ENCODE measurements at places on chromosomes 1 and 21.

- no peak for DNase-seq
Observed at GRCh38 chr1:167197692-167198091, 23.0 kb upstream of the POU2F1 start.

DNA sequence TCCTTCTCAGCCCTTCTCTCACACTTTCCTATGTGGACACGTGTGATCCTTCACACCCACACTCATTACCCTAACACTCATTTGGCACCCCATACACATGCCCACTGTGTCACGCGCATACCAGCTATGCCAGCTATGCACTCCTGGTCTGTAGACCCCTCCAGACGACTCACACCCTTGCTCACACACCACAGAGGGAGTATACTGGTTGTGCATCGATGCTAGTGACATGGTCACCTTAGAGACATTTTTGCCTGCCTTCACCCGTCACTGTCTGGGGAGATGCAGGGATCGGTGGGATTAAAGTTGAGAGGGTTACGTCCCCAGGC lies 8.3 kb upstream of the PPM1J start:
- DNase-seq, result no peak

GRCh38 chr1:70807088-70807664 lies 240.4 kb downstream of the PTGER3 start:
- no peak for DNase-seq

GRCh38 chr21:43847301-43847700 lies 17.7 kb upstream of the AGPAT3 start:
- DNase-seq, result no peak

DNA sequence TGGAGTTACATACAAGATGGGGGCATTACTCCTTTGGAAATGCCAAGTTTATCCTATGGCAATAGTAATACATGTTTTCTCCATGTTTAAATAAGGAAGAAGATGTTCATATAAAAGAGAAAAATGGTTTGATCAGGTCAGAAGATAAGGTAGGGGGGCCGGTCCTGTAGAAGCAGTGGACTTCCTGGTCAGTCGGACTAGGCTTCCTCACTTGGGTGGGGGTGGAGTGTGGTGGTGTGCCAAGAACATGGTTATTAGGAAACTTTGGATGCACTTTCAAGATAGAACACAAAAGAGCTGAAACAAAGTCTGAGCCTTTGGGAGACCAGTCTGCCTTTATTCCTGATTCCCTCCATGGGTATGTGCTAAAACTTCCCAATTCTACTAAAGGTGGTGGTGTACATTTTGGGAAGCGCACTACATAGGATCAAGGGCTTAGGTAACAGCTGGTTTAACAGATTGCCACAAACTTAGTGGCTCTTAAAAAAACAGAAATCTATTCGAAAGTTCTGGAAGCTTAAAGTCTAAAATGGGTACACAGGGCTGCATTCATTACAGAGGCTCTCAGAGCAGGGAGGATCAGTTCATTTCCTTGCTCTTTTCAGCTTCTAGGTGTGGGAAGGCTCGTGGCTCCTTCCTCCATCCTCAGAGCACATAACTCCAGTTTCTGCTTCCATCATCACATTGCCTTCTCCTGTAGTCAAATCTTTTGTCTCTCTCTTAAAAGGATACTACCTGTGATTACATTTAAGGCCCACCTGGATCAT lies 64.6 kb downstream of the KDM1A start:
- DNase-seq, result no peak

- DNase-seq, result no peak
Observed at GRCh38 chr1:67937010-67937409, 103.7 kb upstream of the GNG12 start.

GRCh38 chr1:93506126-93506525 lies 58.2 kb downstream of the FNBP1L start:
- no peak for DNase-seq

- no peak for DNase-seq
Observed at GRCh38 chr1:37485902-37486679, 11.7 kb downstream of the ZC3H12A start.

DNA sequence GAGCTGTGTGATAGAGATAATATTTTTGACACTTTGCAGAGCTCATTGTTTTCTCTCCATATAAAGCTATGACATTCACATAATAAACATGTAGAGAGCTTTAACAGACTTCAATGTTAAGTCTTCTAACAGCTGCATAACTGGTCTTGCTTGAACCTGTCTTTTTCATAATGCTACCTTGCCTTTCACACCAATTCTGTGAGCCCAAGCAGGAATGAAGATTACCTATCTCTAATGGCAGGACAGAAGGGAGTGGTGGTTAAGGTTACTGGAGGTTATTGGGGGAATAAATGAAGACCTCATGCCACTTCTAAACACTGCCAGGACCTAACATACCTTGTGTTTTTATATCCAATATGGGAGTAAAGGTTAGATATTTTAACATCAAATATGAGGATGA lies 2.3 kb upstream of the CD55 start:
- no peak for DNase-seq

DNA sequence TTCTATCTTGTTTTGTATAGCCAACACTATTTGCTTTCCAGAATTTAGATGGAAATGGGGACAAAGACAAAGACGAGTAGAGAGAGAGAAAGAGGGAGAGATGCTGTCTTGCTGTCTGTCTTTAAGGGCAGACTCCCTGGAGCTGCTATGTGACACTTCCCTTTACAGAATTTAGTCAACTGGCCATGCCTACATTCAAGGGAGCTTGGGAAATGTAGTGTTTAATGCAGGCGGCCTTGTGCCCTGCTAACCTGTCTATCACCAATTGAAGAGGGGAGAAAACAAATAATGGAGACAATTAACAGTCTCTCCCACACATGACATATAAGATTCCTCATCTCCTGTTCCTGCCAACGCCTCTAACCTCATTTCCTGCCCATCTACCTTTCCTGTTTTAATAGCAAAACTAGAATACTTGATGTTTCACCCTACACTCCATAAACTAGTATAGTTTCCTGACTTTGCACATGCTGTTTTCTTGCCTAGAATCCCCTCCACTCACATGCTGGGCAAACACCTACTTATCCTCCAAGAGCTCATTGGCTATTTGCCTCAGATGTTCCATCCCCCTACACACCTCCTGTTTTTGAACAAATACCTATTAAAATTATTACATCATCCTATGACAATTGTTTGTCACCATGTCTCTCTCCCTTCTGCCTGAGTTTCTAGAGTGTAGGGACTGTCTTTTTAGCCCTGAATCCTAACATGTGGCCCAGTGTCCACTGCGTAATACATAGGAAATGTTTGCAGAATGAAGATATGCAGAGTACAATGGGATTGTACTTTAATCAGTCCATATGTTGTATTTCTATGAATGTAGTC lies 117.2 kb downstream of the SLC25A24 start:
- no peak for DNase-seq

DNA sequence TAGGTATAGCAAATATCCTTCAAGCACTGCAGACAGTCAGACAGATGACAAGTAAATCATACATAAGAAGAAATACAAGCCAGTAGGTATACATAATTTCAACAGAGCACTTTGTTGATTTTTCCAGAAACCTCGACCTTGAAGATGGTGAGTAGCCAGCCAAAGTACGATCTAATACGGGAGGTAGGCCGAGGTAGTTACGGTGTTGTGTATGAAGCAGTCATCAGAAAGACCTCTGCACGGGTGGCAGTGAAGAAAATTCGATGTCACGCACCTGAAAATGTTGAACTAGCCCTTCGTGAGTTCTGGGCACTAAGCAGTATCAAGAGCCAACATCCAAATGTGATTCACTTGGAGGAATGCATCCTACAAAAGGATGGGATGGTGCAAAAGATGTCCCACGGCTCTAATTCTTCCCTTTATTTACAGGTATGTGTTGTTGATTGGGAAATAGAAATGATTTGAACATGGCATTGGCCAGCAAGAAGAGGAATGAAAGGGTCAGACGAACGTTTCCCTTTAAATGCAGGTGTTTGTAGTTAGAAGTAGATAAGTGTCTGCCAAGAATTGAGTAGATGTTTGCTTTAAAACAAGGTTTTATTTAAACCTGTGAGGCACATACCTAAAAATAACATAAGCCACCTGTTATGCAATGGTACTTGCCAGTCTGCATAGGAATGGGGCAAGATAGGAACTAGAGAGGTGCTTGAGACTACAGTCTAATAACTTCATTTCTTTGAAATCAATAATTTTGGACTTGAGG lies 2.7 kb downstream of the PDIK1L start:
- no peak for DNase-seq

GRCh38 chr1:8866173-8866791 lies 12.2 kb downstream of the ENO1 start:
- DNase-seq, result no peak

- no peak for DNase-seq
Observed at GRCh38 chr1:6794164-6794563, 8.9 kb downstream of the CAMTA1 start.

DNA sequence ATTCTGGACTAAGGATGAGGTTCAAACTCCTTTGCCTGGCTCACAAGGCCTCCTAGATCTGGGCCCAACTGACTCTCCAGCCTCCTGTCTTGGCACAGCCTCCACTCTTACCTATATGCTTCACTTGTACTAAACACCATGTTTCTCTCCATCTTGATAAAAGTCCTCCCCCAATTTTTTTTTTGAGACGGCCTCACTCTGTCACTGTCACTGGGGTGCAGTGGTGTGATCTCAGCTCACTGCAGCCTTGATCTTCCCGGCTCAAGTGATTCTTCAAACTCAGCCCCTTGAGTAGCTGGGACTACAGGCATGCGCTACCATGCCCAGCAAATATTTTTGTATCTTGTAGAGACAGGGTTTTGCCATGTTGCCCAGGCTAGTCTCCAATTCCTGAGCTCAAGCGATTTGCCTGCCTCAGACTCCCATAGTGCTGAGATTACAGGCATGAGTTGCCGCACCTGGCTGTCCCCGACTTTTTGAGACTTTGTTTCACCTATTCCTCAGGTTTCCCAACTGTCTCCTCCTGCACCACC lies 39.7 kb downstream of the CD34 start:
- DNase-seq, result no peak

- no peak for DNase-seq
Observed at GRCh38 chr1:16984717-16985116, 4.3 kb upstream of the MFAP2 start.

- no peak for DNase-seq
Observed at GRCh38 chr1:239617731-239618130, 231.4 kb downstream of the CHRM3 start.

DNA sequence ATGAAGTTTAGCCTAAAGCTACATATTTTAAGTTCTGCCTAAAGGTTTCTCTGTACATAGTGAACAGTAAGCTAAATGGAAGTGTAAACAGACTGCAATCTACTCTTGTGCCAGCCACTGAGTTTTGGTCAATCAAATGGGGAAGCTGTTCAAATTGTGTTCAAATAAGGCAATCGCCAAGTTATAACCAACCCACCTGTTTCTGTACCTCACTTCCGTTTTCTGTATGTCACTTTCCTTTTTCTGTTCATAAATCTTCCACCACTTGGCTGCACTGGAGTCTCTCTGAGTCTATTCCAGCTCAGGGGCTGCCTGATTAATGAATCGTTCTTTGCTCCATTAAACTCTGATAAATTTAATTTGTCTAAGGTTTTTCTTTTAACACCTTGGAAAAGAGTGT lies 10.8 kb upstream of the THEM4 start:
- no peak for DNase-seq

GRCh38 chr1:185441605-185442004 lies 124.6 kb upstream of the IVNS1ABP start:
- DNase-seq, result no peak

DNA sequence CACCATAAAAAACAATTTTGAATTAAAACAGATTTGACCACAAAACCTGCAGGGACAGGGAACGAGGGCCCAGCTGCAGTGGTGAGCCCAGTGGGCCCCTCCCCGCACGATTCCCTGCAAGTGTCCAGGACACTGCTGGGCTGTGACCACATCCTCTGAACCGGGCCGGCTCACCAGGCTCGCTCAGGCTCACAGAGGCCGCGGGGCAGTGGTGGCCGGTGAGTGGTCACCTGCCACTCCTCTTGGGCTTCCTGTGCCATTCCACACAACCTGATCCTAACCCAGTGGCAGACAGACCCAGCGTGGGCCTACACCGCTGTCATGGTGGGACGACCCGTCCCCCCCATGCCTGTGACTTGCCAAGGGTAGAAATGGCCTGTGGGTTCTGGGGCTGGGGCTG lies 36.5 kb upstream of the RIPK4 start:
- DNase-seq, result peak; percentile 13

DNA sequence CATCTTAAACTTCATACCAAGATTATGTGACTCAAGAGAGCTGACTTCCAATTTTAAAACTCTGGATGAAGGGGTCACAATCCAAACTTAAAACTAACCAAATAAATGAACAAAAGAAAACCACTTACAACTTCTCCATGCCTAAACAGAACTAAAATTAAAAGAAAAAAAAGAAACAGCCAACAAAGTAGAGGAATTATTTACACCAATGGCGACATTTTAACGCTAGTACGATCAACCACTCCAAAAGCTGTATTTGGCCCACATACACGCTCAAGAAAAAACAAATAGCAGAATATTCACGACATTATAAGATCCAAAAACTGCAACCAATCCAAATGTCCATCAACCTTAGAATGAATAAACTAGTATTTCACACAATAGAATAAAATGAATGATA lies 42.4 kb downstream of the ENAH start:
- no peak for DNase-seq

GRCh38 chr1:82059959-82060358 lies 259.2 kb downstream of the ADGRL2 start:
- no peak for DNase-seq

DNA sequence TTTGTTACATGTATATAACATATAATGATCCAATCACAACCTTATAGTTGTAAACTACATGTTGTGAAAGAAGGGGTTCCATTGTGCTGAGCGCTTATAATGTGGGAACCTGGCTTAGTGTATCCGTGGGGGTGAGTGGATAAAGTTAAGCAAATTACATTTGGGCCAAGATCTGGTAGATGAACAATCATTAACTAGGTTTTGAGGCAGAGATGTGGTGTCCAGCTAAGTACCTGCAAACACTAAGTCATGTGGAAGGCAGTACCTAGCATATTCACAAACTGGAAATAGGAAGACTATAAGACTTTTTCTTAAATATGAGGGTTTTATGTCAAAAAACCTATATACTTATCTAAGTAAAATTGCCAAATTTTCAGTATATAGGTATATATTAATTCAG lies 167.2 kb upstream of the PDE4B start:
- DNase-seq, result no peak

All from smooth muscle cell of the brain vasculature (primary cell).